ENCODE measurements at places on chromosomes 3 and 15. TPM values are rescaled to one million over a fixed set of nuclear protein-coding genes. Genes with fewer than 3 reads are reported as not detected.

DNA sequence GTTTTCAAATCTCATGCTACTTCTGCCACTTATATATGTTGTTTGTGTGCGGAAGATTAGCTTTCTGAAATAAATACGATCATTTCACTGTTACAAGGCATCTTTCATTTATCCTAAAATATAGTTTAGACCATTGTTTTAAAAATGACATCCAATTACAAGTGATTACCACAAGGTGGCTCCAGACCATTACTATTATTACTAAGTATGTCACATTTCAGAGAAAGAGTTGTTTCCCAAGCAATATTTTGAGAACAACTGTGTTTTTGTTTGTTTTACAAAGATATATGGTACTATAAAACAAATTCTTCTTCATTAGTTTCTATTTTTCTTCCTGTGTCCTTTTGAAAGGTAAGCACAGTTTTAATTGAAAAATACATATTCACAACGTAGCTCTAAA, 136.0 kb upstream of the RAP2B start:
- no peak for DNase-seq

SOX14 gene
- total RNA-seq: not detected

DNA sequence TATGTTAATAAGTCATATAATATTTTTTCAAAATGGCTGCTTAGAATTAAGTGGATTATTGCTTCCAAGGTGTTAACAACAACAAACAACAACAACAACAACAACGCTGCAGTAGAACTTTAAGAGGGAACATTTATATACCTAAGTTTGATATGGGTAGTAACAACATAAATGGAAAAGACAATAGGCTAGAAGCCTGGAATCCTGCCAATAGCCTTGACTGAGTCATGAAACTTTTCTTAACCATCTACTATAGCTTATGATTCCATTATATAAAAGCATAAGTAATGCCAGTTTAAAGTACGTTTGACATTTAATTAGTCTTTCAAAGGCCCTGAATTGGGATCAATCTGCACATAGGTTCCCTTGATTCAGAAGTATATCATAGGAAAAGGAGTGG, 31.2 kb downstream of the SATB1 start:
- DNase-seq: no peak

GRCh38 chr3:41222501-41222900, 23.2 kb downstream of the CTNNB1 start:
- no peak for DNase-seq

BFSP2 gene
- not detected for total RNA-seq

EXD1 gene
- total RNA-seq: not detected

SLC22A14 gene
- total RNA-seq: not detected

RAB6B gene
- 3.9 TPM for total RNA-seq

GRCh38 chr3:136042608-136043221, 77.2 kb downstream of the PPP2R3A start:
- DNase-seq: no peak

DNA sequence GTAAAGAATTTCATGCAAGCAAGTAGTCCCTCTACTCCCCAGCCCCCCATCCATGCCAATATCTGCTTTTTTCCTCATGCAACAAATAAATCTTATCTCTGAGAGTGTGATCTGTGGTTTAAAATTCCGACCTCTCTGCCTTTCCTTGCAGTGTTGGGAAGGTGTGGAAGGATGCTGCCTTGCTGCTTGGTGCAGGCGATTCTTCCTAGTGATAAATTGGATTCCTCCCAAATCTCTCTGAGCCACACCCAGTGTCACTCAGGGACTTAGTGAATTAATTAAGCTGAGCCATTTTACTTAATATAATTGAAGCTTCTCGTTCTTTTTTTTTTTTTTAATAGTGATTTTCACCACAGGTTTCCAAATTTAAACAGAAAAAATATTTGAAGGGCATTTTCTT, 3.4 kb downstream of the GAP43 start:
- DNase-seq: no peak

SAMD7 gene
- not detected for total RNA-seq

TAMM41 gene
- total RNA-seq: 6.2 TPM

DNA sequence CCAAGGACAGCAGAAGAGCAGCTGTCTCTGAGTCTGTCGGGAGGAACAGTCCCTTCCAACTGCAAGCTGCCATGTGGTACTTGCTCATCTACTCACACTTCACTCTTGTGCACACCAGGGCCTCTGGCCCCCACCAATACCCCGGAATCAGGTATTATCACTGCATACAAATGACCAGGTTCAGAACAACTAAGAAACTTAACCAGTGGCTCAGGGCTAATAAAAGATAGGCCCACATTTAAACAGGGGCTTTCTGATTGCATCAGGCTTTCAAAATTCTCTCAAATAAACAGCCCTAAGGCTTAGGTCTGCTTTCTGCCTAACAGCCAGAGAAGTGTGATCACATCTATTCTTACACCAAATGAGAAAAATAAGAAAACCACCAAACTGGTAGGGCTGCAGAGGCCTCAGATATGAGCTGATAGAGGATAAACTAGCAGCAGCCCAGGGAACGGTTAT, 20.7 kb downstream of the CCDC12 start:
- DNase-seq: no peak

DNA sequence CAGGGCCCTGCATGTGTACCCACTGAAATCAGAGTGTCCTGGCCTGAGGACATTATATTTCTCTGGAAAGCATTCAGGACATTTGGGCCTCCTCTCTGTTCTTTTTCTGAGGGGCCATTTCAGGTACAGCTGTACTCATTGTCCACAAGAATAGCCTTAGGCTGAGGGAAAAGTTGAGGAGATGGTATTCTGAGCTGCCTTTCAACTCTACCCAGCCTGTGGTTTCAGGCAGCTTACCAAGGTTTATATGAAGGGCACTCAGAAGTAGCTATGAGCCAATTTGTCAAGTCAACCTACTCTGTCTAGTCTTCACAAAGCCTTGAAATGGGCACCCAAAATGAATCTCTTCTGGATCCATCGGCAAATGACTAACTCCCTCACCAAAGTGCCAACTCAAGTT, 9.4 kb downstream of the ATP13A4 start:
- no peak for DNase-seq

DNA sequence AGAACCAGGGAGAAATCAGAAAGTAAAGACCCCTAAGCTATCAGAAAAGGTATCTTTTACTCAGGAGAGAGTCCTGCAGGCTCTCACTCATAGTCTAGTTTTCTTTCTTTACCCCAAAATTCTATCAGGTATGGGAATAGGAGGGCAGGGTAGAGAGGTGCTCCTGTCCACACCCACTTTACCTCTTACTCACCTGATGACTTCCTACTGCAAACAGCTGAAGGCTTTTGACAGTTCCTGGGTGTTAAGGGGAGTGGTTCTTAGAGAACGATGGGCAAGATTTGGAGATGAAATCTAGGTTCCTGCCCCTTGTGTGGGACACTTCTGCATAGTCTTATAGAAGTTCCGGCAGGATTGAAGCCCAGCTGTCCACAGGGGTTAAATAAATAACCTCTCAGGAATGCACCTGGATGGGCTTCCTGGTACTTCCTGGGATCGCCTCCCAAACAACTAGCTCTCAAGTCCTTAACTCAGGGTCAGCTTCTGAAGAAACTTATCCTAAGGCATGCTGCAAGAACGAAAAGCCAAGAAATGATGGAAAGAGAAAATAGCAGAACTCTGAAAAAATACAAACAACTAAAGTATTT, 10.8 kb upstream of the TNFAIP8L3 start:
- no peak for DNase-seq

IL17RD gene
- total RNA-seq: 1.6 TPM

DNA sequence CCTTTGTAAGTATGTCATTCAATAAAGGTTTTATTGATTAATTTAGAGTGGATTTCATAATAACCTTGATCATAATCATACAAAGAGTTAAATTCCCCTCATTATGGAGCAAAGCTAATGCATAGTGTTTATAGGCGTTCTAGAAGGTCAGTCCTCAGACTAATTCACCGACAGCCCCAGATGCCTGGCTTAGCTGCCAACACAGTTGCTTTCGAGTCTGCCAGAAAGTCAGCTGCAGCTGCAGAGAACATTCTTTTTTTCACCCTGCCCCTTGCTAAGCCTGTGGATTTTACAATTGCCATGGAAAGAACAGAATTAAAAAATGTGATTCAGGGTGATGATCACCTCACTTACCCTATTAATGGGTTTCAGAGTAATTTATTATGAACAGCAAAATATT, 21.2 kb downstream of the CADM2 start:
- DNase-seq: no peak

All from pancreas (tissue), 10 donors.